GM23248 (cell line): ENCODE measurements at places on chromosomes 5 and 9. TPM values are rescaled to one million over a fixed set of nuclear protein-coding genes. Genes with fewer than 3 reads are reported as not detected.

The CCDC69 gene
- 0.13 and 0.54 TPM in 2 replicates for total RNA-seq

The PCDHGA3 gene
- total RNA-seq: 7.5 and 7.6 TPM in 2 replicates

- no peaks in the 10 kb centered on the region for H3K36me3 ChIP-seq
- H3K27ac ChIP-seq: no peak overlapping the region
- no peaks in the 10 kb centered on the region for H3K4me1 ChIP-seq
- H3K27me3 ChIP-seq: no peaks in the 10 kb centered on the region
Measured at GRCh38 chr5:5665225-5666075, 243.0 kb downstream of the ICE1 start.

DNA sequence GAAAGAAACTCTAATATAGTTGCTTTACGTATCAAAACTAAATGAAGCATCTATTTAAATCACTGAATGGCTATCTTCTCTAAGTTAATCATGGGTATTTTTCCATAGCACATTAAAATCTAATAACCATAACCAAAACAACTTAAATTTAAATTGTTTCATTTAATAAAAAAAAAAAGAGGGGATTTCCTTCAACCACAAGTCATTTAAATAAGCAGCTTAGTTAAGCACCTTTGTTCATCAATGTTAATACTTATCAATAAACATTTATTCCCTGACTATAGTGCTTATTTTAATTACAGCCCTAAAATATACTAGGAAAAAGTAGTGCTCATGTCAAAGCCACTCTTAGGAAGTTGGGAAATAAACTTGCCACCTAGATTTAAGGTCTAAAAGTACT is 30.3 kb downstream of the ZNF608 start:
- no peaks in the 10 kb centered on the region for H3K27me3 ChIP-seq
- no peaks in the 10 kb centered on the region for H3K36me3 ChIP-seq
- DNase-seq: no peak
- no peak overlapping the region for H3K4me3 ChIP-seq
- no peak overlapping the region for H3K27ac ChIP-seq

- no peaks in the 10 kb centered on the region for H3K4me1 ChIP-seq
- no peaks in the 10 kb centered on the region for H3K36me3 ChIP-seq
- peak; percentile 56 for DNase-seq
- H3K4me3 ChIP-seq: peak within 1 kb of the TSS; percentile 65
- peaks cover 54% of the 10 kb centered on the region for H3K27me3 ChIP-seq
Measured at GRCh38 chr5:84384604-84385575, at the start of gene EDIL3. Gene EDIL3 (minus strand): TSS chr5:84384880. CDS start chr5:84384374, 506 bp downstream.

DNA sequence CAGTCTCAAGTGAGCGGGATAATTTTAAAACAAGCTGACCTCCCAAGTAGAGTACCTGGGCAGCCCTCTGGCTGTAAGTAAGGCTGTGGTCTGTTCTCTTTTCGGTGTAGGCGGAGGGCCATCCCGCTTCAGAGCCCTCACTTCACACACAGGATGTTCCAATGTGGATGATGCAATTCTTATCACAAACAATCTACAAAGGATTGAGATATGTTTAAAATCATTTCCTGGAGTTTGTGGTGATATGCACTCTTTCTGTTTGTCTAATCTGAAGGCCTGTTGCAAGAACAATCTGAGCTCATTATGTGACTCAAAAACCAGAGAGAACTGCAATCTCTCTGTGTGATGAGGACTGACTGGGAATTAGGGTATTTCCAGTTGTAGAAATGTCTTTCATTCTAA is 42.5 kb downstream of the ITGA2 start:
- H3K27ac ChIP-seq: peak overlapping the region; percentile 85
- H3K27me3 ChIP-seq: no peaks in the 10 kb centered on the region
- peaks cover 57% of the 10 kb centered on the region for H3K4me1 ChIP-seq
- peak; percentile 73 for DNase-seq
- peak overlapping the region; percentile 14; the same call in 1 of the 2 replicates for H3K4me3 ChIP-seq
